Anterior cingulate cortex (tissue), 58 donors: ENCODE measurements at places on chromosomes 7 and 10.

GRCh38 chr10:125258676-125259075, 98.3 kb upstream of the CTBP2 start:
- DNase-seq: no peak

- peak; percentile 46 for DNase-seq
These were observed 303.7 kb downstream of the WDR11 start for GRCh38 chr10:121154846-121155245.

- DNase-seq: no peak
These were observed 2.8 kb downstream of the AGAP3 start for GRCh38 chr7:151088856-151089699.

DNA sequence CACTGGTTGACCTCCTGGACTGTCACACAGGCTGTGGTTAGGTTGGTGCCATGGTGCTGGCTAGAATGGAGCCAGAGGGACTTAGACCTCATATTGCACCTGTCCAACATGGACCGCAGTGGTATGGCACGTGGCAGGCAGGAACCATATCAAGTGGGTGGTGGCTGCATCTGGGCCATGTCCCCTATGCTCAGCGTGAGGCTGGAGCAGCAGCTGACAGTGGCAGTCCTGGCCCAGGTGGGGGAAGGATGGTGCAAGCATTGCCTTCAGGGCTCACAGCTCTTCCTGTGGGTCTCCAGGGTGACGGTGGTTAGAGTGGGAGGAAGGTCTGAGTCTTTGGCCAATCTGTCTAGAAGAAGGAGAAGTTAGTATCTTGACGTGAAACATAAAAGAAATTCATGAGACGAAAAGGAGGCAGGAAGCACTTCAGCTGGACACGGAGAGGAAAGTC, 54.5 kb upstream of the PFKFB3 start:
- DNase-seq: no peak

- no peak for DNase-seq
These were observed 97.8 kb downstream of the ABCA13 start for GRCh38 chr7:48269066-48269465.

DNA sequence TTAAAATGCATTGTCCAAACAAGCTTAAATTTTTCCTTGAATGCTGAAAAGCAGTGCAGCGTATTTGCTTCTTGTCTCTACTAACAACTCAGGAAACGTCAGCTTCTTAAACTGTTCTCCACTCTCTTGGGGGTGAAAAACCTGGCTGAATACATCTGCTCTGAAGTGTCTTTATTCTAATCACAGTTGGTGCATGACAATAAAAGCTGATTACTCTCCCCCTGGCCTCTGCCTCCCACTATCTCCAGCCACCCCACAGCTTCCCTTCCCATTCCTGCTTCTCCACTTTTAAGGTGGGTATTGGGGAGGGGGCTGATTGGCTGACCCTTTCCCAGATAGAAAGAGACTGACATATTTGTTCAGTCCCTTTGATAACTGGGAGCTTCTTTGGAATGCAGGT, 456.0 kb downstream of the SORCS1 start:
- no peak for DNase-seq

- DNase-seq: no peak
These were observed 60.4 kb downstream of the UPF2 start for GRCh38 chr10:11982253-11982652.

GRCh38 chr10:50400694-50401093, 149.4 kb upstream of the ASAH2 start:
- DNase-seq: no peak

- no peak for DNase-seq
These were observed 14.6 kb downstream of the RSBN1L start for GRCh38 chr7:77710861-77711260.

GRCh38 chr10:31760674-31761081, 168.0 kb downstream of the ARHGAP12 start:
- no peak for DNase-seq

- DNase-seq: no peak
These were observed 59.4 kb upstream of the NAMPT start for GRCh38 chr7:106344211-106344610.

- no peak for DNase-seq
These were observed 929 bp upstream of the ANXA11 start for GRCh38 chr10:80206277-80206655.

- DNase-seq: no peak
These were observed 83.1 kb downstream of the CHCHD3 start for GRCh38 chr7:132998763-132999162.

DNA sequence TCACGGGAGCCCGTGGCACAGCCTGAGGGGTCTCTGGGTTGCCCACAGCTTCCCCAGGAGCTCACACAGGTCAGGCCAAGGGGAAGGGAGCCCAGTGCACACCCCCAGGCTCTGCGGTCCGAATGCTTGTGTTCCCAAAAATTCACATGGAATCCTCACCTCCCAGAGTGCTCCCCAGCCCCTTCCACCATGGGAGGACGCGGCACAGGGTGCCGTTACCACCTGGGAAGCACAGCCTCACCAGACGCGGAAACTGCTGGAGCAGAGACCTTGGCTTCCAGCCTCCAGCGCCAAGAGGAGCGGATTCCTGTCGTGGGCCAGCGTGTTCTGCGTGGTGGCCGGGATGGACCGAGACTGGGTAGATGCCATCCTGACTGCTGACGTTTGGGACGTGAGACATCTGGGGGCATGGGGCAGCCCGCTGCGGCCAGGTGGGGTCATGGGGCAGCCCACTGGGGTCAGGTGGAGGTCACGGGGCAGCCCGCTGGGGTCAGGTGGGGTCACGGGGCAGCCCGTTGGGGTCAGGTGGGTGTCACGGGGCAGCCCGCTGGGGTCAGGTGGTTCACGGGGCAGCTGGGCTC, 149.4 kb downstream of the WDR37 start:
- no peak for DNase-seq

- no peak for DNase-seq
These were observed 119.8 kb upstream of the LYZL1 start for GRCh38 chr10:29169021-29169420.

GRCh38 chr7:5678295-5679047, 103.0 kb downstream of the RNF216 start:
- DNase-seq: no peak

DNA sequence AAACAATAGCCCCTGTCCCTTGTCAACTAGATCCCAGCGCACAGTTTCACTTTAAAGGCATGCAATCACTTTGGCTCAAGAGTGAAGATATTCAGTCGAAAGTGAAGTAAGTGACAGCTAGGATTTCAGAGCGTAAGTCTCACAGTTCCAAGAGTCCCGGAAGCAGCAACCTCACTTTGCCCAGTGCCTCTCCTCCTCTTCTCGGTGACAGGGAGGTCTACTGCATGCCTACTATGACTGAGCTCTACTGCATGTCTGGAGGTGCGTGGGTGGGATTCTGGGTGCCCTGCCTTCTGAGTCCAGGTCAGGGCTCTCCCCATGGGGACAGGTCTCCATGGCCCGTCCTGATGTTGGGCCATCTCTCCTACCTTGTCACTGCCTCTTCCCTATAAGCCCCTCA, 17.0 kb downstream of the PRKCQ start:
- DNase-seq: no peak

DNA sequence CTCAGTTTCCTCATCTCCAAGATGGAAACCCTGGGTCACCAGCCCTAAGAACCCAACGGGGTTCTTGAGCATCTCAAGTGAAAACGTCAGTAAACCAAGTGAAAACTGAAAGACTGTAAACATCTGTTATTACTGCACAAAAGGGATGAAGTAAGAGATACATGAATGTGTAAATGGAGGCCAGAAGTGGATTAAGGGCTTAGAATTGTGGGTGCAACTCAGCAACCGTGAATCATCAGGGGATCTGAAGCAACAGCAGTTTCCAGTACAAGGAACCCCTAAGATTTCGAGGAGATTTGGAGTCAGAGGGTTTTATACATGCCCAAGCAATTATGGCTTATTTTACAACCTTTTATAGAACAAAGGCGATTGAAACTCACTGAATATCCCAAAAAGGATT, 95.7 kb upstream of the SVIL start:
- no peak for DNase-seq

DNA sequence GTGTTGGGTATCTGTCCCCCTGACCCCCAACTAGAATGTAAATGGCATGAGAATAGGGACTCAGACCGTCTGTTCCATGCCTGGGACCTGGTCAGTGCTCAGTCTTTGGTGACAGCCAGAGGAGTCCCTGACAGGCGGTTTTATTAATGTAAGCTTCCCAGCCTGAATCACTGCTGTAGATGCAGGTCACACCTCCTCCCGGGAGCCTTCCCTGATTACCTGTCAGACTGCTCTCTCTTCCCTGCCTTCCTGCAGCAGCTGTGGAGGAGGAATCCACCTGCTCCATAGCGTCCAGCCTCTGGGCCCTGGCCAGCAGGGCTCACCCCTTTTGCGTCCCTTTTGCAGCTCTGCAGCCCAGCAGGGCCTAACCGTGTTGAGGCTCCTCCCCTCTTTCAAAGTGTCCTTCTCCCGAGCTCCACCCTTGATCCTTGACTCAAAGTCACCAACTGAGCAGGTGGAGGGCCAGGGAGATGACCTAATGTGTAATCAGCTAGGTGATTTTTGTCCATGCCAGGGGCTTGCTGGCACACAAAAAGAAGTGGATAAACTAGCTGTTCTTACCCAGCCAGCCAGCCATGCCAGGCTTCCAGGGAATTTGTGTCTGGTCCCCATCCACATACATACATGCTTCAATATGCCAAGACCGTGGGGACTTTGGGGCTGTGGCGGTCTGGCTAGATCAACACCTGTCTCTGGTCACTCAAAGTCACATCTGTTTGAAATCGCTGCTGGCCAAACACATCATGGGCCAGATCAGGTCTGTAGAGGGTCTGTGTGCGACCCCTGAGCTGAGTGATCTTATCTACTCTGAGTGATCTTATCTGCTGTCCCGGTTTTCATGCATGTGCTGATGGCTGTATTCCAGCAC, 195.1 kb downstream of the CCDC3 start:
- DNase-seq: no peak

DNA sequence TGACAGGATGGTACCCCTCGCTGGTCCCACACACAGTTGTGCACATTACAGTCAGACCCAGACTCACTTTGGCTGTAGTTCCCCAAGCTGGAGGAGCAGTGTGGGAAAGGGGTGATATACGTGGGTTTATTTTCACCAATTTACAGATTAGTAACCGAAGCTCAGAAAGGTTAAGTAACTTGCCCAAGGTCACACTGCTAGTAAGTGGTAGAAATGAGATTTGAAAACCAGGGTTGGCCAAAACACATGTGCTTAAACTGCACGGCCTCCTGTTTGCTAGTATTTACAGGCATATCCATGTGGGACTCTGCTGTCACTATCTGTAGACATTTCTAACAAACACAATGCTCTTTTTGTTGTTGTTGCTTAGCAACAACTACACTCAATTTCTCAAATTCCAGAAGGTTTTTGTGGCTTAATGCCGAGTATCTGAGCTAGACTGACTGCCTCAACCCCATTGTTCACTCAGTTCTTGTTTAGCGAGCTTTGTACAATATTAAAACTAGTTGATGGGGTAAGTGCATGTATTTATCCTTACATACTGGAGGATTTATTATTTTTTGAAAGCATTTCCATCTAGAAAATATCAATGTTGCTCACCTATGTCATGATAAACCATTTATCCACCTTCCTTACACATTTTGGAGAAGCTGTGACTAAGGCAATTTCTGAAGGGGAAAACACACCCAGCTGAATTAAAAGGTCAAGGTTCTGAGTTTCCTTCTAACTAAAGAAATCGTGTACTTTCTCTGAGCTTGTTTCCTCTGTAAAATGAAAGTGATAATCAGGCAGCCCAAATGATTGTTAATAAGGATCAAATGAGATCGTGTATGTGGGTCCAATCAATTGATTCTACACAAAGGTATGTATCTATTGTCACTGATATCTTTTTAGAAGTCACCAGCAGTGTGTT, 5.3 kb upstream of the TMEM139 start:
- DNase-seq: no peak

- no peak for DNase-seq
These were observed at the start of gene GIMAP4 for GRCh38 chr7:150567169-150567568. GIMAP4 (plus strand) TSS chr7:150567390; CDS start chr7:150569902, 2,512 bp downstream.

- no peak for DNase-seq
These were observed 3.7 kb downstream of the DDX56 start for GRCh38 chr7:44569959-44570358.

- DNase-seq: no peak
These were observed 370.8 kb downstream of the AUTS2 start for GRCh38 chr7:69968969-69969556.

- DNase-seq: no peak
These were observed 555.3 kb downstream of the GALNT17 start for GRCh38 chr7:71687286-71687685.

- no peak for DNase-seq
These were observed 738.4 kb downstream of the SUGCT start for GRCh38 chr7:40873248-40873647.

DNA sequence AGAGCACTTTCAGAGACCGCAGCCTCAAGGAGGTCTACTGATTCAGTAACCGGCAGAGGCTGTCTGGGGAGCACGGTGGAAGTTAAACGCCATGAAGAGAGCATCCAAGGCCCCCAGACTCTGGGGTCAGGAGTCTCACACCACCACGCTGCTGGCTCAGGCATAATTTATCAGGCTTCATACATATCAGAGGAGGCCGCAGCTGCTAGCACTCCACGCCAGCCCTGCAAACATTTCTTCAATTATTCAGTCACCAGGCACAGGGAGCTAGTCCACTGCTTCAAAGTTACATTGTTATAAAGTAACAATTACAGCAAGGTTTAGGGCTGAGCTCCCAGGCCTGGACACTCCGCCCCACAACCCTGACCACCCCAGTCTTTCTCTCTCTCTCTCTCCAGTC, 97.8 kb downstream of the PAXIP1 start:
- DNase-seq: no peak
